ENCODE measurements at places on chromosomes 4 and X.

DNA sequence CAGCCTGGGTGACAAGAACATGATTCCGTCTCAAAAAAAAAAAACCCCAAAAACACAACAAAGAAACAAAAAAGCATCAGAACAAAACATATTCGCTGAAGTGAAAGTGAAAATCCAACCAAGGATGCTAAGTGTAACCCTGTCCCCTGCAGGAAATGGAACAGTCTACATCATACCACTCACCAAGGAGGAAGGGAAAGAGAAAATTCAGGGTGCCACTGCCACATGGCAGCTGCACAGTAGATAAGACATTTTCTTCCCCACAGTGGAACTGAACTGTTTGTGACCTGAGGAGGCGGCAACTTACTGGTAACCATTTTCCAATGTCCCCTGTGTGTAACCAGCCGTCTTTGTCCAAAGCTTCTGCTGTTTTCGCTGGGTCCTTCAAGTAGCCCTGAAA is 28.2 kb upstream of the CENPU start:
- no peak for DNase-seq

DNA sequence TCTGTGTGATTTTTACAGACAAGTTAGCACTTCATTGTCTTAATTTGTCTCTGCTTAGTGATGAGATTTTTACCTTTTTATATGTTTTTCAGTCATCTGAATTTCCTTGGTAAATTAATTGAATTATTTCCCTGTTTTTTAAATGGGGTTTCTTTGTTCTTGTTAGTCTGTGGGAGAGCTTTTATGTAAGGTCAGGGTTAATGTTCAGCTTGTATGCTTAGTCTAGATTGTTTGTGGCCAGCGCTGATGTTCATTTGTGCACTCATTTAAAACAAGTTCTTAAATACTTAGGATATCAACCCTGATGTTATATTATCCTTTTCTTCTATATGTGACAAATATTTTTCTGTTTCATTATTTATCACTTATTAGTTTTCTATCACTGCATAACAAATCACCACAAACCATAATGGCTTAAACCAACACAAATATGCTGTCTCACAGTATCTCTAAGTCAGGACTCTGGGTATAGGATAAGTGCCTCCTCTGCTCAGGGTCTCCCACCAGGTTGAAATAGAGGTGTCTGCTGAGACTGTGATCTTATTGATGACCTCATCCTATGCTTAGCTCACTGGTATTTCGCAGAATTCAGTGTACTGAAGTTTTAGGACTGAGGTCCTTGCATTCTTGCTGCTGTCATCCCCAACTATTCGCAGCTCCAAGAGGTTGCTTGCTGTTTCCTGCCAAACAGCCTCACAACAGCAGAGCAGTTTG is 53.2 kb downstream of the ATP10D start:
- no peak for DNase-seq

GRCh38 chr4:40682290-40683101 is 52.8 kb upstream of the RBM47 start:
- no peak for DNase-seq

DNA sequence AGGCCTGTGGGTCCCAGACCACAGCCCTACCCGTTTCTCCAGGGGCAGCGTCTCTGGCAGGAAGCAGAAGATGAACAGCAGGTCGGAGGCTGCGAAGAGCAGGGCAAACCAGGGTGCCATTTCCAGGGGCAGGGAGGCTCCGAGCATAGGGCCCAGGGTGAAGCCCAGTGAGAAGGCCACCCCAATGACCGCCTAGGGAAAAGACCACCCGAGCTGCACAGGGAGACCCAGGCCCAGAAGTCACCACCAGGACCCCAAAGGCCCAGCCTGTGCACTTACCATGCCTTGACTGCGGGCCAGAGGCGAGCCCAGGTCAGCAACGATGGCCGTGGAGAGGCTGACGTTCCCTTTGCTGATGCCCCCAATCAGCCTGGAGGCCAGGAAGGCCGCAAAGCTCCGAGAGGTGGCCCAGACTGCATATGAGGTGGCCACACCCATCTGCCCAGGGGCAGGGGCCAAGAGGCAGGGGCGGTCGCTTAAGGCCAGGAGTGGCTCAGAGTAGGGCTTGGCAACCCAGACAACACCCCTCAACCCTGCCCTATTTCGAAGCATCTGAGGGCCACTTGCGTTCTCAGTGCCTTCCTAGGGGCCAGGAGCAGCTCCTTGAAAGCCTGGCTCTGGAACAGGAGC is 30.8 kb downstream of the NOP14 start:
- no peak for DNase-seq

- DNase-seq, result no peak
Measured at GRCh38 chr4:4549534-4549933, 7.7 kb upstream of the STX18 start.

DNA sequence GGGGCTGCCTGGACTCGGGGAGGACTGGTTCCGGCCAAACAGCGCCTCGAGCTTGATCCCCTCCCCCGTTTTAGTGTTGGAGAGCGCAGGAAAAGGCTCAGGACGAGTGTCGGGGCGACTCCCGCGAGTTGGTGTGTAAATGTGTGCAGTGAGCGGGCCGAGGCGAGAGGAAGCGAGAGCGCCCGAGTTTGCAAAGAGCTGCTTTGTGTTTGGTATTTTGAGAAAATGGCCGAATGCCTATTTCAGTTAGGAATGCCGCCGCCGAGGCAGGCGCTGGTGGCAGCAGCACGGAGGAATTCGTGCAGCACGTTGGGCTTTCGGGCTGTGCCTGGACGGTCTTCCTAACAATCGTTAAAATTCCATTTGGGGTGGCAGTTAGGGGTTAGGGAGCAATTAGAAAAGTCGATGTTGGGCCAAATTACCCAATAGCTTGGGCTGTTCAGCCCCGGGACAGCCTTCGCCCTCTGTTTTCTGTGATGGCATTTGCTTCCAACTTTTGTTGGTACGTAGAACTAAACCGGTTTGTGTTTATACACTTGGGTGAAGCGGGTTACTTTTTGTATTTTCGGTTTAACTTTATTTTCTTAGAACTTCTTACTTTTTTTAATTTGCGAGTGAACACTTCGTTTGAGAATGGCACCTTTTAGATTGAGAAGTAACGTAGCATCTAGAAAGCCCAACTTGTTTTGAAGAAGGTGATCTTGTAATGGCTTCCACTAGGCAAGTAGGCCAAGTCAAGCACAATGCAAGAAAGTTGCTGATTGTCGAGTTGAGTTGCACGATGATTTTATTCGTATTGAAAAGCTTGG is 1.6 kb downstream of the REST start:
- peak; percentile 7 for DNase-seq

- no peak for DNase-seq
Measured at GRCh38 chrX:10992110-10992509, 119.0 kb upstream of the HCCS start.

DNA sequence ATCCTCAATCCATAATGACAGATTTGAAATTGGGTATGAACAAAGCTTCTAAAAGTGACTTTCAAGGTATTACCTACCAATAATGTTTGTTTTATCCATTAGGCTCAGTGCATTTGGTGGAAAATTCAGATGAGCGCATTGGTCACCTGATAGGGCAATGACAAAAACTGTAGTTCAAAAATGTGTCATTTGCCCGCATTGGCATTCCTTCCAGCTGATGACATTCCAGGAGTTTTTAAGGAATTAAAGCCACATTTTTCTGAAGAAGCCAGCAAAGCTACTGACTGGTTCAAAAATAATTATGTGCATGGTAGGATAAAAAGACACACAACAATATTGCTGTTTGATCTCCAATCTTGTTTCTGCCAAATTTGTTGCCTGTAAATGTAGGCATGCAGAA is 473.4 kb upstream of the CPEB2 start:
- no peak for DNase-seq

DNA sequence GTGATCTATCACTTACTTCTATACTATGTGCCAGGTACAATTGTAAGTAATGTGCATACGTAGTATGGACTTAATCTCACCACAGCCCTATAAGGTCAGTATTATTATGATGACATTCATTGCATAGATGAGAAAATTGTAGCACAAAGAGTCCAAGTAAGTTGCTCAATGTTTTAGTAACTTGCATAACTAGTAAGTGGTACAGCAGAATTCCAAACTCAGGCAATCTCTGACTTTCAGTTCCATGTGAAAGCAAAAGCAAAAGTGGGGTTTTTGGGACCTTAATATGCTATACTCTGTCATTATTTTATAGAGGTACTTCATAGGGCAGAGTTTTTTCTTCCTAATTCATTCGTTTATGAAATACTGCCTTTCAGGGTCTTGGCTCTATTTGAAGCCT is 188.8 kb upstream of the VEGFC start:
- DNase-seq, result no peak

DNA sequence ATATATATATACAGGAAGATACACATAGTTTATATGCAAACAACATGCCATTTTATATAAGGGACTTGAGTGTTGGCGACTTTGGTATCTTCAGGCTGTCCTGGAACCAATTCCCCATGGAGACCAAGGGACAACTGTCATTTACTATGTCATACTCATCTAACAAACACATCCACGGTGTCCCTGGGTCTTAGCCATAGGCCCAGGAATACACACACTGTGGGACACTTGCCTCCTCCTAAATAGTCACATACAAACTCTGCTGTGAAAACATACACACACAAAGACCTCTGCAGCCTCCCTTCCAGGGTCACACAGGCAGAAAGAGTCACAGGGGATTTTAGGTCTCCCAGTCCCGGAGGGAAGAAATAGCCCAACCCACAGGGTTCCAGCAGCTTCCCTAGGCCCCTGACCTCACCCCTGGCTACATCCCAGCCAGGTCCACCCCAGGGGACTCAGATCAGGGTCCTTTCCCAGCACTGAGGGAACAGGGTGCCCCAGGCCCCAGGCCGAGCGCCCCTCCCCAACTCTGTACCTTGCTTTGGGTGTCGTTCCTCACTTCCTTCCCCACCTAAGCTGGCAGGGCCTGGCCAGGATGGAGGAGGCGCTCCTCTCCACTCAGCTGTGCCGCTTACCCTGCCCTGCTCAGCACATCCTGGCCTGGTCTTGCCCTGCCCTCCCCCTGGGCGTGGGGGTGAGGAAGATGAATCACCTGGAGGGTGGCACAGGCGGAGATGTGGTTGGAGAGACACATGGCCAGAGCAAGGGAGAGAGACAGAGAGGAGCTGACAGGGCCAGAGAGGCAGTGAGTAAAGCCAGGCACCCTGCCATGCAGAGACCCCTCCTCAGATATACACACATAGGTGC is 21.8 kb downstream of the FGD1 start:
- DNase-seq, result no peak

- DNase-seq, result no peak
Measured at GRCh38 chrX:145856181-145856580, 38.6 kb downstream of the SLITRK2 start.

DNA sequence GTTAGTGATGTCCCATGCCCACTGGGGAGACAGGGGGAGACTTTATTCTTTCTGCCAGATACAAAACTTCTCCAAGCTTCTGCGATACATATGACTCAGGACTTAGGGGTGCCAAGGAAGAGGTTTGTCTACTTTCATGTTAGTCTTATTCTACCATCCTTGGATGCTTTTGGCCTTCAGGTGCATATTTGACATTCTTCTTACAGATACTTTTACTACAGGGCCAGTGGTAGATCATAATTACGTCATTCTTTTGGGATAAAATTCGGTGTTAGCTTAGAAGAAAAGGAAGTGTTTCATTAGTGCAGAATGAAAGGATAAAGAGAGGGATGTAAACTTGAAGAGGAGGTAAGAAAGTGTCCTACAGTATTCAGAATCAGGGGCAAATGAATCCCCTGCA is 245.2 kb downstream of the THOC2 start:
- no peak for DNase-seq

DNA sequence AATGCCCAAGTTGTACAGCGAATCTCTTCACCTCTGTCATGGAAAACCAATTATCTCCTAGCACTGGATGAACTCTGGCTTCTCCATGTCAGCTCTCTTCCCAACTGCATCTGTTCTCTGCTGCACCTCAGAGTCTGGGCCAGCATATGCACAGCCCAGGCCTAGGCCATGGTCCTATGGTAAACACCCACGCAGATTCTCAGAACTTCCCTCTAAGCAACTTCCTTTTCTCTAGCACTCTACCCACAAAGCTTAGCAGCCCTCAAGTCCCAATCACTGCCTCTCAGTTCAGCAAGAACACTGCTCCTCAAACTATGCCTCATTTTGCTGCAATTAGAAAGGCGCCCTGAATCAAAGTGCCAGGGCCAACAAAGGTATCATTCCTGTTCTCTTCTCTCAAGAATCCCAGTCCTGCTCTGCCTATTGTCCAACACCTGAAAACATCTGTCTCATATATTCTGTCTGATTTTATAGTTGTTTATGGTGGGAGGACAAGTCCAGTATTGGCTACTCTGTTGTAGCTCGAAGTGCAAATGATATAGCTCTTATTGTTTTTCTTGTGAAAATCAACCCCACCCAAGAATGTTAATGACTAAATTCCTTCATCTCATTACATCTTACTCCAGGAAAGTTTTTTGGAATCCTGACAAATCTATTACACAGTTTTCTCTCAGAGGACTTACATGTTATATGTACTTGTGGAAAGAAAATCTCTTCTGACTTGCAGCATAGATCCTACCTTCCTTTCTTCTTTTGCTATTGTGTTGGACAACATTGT is 85.4 kb downstream of the DCHS2 start:
- DNase-seq, result no peak

- peak; percentile 53 for DNase-seq
Measured at GRCh38 chr4:41569961-41570360, 32.0 kb downstream of the LIMCH1 start.

GRCh38 chr4:7691982-7692381 is 247.7 kb downstream of the AFAP1 start:
- DNase-seq, result no peak

- DNase-seq, result no peak
Measured at GRCh38 chr4:81257021-81257420, 42.0 kb upstream of the PRKG2 start.

- DNase-seq, result no peak
Measured at GRCh38 chr4:103645991-103646390, 73.8 kb downstream of the TACR3 start.

DNA sequence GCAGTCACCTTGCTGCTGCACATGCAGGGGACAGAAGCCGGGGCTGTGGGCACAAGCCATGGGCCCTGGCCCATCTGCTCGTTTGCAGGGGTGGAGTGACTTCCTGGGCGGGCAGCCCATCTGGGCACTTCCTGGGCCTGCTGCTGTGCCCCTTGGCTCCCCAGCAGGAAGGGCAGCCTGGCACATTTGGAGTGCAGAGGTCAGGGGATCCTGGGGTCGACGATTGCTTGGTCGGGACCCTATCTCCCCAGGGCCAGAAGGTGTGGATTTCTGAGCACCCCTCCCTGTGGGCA is 10.9 kb upstream of the MXD4 start:
- no peak for DNase-seq
